ENCODE measurements at places on chromosomes 2 and 18. TPM values are rescaled to one million over a fixed set of nuclear protein-coding genes. Genes with fewer than 3 reads are reported as not detected.

DNA sequence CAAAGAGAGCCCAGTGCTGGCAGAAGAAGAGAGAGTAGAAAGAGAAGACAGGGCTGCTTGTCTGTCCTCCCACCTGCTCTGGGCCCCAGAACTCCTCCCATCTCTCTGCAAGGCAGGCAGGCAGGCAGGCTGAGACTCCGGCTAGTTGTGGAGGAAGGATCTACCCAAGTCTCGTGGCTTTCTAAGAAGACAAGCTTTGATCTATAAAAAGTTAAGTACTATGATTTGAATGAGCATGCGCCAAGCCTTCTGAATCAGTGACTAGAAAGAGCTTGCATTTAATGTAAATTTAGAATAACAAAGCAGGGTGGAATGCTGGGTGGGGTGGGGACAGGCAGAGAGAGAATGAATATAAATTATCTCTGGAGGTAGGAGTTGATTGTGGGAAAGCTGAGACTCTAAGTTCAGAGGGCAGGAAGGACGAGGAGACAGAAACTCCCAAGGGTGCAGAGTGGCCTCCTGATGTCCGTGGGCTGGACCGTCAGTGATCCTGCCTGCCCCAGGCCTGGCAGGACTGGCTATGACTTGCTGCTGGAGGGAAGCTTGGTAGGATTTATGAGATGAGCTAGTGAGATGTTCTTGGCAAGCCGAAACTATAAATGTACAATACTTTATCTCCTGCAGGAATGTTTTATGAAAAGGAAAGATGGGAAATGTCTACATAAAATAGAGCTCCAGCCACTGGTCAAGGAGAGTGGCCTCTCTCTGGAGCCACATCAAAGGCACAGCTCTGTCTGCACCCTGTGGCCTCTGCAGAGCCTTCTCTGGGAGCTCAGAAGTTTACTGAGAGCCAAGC, 447.5 kb downstream of the TNS1 start:
- DNase-seq, result peak; percentile 46

EPB41L5 gene
- 3.4 TPM for total RNA-seq

STEAP3 gene
- total RNA-seq, result 27.3 TPM

MYOM1 gene
- 0.10 TPM for total RNA-seq

RAX gene
- total RNA-seq, result not detected

DNA sequence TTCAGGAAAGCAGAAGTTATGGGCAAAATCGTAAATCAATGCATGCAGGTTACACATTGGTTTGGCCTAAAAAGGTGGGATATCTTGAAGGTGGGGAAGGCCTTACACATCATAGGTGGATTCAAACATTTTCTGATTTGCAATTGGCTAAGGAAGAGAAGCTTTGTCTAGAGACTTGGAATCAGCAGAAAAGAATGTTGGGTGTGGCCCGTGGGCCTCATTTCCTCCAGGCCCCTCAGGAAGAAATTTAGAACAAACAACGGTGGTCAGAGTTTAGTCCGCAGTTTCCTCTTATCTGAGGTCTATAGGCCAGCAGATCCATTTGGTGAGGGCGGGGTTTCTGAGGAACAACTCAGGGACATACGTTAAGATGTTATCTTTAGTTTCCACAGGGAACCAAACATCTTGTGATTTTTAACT, 50.9 kb upstream of the AFF3 start:
- DNase-seq, result peak; percentile 26

GRCh38 chr2:238726670-238727584, 121.0 kb upstream of the TWIST2 start:
- DNase-seq, result no peak

- DNase-seq, result peak; percentile 2
These were observed 31.3 kb downstream of the CD226 start for GRCh38 chr18:69916412-69916811.

DNA sequence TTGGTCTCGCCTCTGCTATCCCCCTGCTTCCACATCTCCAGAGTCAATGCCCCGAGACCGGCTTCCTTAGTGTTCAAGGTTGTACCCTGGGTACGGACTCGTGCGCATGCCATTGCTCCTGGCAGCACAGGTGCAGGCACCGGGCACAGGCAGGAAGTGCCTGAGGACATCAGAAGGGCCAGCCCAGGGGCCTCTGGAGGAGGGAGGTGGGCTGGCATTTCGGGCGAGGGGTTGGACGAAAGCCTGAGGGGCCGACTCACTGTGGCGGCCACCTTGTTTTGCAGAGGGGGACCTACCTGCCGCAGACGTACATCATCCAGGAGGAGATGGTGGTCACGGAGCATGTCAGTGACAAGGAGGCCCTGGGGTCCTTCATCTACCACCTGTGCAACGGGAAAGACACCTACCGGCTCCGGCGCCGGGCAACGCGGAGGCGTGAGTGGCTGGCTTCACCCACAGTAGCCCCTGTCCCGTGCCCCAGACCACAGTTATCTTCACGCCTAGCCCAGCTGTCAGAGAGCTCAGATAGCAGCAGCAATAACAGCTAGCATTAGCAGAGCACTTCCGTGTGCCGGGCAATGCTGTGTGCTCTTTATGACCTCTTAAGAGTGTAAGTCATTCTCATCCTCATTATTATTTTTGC, 12.5 kb downstream of the ITM2C start:
- no peak for DNase-seq

SH3RF3 gene
- 4.3 TPM for total RNA-seq

MDH1B gene
- 1.2 TPM for total RNA-seq

- peak; percentile 87 for DNase-seq
These were observed 69.9 kb downstream of the SH3BP4 start for GRCh38 chr2:235021752-235022151.

- no peak for DNase-seq
These were observed 20.8 kb downstream of the IMMT start for GRCh38 chr2:86174445-86174844.

GRCh38 chr2:9590641-9591040, 35.0 kb upstream of the ADAM17 start:
- no peak for DNase-seq

DNA sequence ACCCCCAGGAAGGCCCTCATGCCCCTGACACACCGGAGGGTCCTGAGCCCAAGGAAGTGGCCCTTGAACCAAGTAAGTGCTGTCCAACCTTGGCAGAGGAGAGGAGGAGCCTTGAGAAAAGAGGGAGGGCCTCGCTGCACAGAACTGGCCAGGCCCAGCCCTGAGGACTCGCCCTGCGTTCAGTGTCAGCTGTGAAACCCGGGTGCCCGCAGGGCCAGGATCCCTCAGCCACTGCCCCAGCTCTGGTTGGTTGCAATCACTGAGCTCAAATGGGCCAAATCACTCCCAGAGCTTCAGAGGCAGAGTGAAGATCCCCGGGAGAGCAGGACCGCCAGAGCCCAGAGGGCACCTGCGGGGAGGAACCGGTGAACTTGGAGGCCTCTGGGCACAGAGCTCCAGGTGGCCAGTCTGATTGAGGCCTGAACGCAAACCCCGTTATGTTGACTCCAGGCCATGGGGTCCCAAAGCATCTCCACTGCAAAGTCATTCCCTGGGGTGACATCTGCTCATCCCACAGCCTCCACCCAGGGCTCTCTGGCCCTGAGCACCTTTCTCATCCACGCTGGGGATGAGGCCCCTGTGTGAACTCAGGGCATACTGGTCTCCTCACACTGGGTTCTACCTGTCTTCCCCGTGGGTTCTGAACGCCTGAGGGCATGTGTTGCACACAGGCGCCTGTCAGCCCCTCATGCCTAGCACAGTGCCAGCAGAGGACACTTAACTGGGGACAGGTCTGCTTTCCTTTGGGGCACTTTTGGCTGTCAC, 11.9 kb downstream of the GBX2 start:
- no peak for DNase-seq

DNA sequence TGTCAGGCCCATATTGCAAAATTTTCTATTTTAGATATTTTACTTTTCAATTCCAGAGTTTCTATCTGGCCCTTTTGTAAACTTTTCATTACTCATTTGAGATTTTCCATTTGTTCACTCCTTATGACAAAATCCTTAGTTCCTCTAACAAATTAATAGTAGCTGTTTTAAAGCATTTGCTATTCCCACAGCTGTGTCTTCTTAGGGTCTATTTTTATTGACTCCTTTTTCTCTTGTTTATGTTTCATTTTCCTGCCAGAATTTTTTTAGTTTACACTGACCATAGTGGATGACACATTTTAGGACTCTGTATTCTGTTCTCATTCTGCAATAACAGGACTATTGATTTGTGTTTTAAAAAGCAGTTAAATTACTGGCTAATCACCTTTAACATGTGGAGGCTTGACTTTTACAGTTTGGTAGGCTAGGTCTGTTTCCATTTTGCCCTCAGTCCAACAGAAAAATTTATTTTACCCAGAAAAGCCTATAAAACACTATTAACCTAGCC, 30.0 kb downstream of the PID1 start:
- DNase-seq, result no peak

- no peak for DNase-seq
These were observed 27.6 kb upstream of the SLC40A1 start for GRCh38 chr2:189608170-189608569.

- no peak for DNase-seq
These were observed 10.7 kb downstream of the KCNF1 start for GRCh38 chr2:10922307-10923007.

- peak; percentile 28 for DNase-seq
These were observed 7.3 kb downstream of the PLA2R1 start for GRCh38 chr2:160054984-160055725.

- no peak for DNase-seq
These were observed 103.4 kb downstream of the DYSF start for GRCh38 chr2:71556692-71557250.

GRCh38 chr2:80545420-80546210, 241.1 kb upstream of the LRRTM1 start:
- no peak for DNase-seq

- DNase-seq, result peak; percentile 52
These were observed 33.7 kb upstream of the ZNF516 start for GRCh38 chr18:76528477-76529432.

- peak; percentile 38 for DNase-seq
These were observed 78.2 kb downstream of the UBE2E3 start for GRCh38 chr2:181058378-181059269.

- DNase-seq, result no peak
These were observed 89.7 kb downstream of the AFF3 start for GRCh38 chr2:100052650-100053049.

- DNase-seq, result no peak
These were observed 4.5 kb downstream of the NR4A2 start for GRCh38 chr2:156327835-156328695.

DNA sequence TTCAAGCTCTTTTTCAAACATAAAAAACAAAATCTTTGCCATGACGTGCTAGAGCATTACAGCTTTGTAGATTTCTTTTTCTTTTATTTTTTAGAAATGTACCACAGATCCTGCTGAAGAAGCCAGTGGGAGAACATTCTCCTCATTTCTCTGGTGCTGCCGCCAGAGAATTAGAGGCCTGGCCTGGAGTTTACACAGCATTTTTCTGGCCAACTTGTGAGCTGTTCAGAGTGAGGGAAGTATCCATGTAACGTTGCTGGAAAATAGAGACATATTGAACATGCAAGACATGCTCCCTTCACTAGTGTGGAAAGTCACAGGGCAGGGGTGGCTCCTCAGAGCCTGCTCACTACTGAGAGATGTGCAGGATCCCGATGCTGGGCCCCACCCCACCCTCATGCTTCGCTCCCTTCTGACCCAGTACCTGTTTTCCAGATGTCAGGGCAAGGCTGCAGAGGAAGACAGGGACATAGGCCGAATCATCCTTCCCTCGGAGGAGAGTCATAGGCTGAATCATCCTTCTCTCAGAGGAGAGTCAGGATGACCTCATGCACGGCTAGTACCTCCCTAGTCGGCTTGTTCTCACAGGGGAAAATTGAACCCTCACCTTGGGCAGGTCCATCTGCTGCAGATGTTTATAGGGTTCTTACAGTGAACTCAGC, 298.5 kb downstream of the INSIG2 start:
- DNase-seq, result peak; percentile 61

SGPP2 gene
- total RNA-seq, result 0.10 TPM

DNA sequence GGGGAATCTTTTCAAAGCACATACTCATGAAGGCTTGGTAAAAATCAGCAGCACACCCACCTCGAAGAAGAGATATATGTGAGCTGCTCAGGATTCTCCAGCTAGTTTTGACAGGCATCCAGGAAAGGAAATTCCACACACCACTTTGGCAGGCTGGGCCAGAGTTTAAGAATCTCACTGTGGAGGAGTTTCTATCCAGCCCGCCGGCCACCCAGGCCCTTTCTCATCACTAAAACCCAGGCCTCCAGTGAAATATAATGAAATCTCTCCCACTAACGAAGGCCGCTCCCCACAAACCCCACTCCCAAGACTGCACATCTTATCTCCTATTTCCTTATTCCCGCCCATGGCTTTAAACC, 202.0 kb downstream of the GLI2 start:
- DNase-seq, result peak; percentile 63

REG1B gene
- total RNA-seq, result not detected

DNA sequence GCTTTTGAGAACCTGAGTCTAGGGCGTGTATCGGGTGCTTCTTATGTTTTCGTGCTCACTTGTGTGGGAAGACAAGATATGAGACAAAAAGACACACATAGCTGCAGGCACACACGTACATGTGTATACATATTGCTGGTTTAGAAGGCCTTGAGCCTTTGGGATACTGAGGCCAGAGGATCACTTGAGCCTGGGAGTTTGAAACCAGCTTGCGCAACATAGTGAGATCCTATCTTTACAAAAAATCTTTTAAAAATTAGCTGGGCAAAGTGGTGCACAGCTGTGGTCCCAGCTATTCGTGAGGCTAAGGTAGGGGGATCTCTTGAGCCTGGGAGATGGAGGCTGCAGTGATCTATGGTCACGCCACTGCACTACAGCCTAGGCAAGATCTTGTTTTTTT, 18.8 kb upstream of the NEDD4L start:
- no peak for DNase-seq

- no peak for DNase-seq
These were observed 740.7 kb downstream of the DPP10 start for GRCh38 chr2:115183144-115183543.

CCL20 gene
- 2.2 TPM for total RNA-seq

GRCh38 chr2:201959626-201960025, 74.0 kb upstream of the FZD7 start:
- peak; percentile 61 for DNase-seq

DNA sequence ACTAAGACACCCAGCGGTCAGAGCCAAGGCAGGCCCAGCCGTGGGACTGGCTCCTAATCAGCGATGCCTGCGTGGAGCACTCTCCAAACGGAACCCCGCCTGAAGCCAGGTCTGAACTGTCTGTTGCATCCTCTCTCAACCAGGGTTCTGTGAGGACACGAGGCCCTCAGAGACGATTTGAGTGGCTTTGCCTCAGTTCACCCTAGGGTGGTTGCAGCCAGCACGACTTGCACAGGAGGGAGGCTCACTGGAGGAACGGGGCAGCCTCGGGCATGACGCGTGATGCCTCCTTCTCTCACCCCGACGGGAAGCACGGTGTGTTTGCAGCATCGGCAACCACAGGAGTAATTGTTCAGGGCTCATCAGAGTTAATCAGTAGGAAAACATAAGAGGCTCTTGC, 336.4 kb downstream of the EIPR1 start:
- peak; percentile 19 for DNase-seq

SDC1 gene
- 28.8 TPM for total RNA-seq

GRCh38 chr2:216918088-216918680, 58.3 kb upstream of the TNP1 start:
- peak; percentile 88 for DNase-seq

CYS1 gene
- 2.2 TPM for total RNA-seq

Data from RPMI7951 (cell line).